ENCODE measurements at places on chromosomes 16 and 17.

GRCh38 chr16:77295896-77296295 lies 96.7 kb downstream of the SYCE1L start:
- DNase-seq: no peak

- no peak for DNase-seq
These were observed 12.1 kb downstream of the LPO start for GRCh38 chr17:58250344-58251011.

DNA sequence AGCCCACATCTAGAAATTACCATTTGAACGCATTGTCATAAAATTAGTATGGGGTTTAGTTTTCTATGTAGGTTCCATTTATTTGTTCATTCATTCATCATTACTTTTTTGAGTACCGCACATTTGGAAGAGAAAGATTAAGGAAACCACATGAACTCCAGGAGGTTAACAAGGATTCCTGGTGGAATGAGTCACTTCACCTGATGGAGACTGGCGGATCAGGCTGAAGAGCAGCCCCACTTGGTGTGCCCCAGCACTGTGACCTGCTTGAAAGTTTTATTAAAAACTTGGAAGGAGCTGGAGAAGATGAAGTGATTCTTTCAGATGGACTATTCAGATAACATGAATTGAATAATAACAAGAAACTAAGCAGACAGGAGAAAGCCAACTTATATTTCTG lies 293.6 kb upstream of the CDH11 start:
- DNase-seq: no peak

GRCh38 chr17:75051941-75052340 lies 4.9 kb downstream of the KCTD2 start:
- DNase-seq: no peak

- no peak for DNase-seq
These were observed 43.1 kb downstream of the GLG1 start for GRCh38 chr16:74563828-74564263.

GRCh38 chr17:5819921-5820685 lies 235.8 kb upstream of the NLRP1 start:
- DNase-seq: no peak

DNA sequence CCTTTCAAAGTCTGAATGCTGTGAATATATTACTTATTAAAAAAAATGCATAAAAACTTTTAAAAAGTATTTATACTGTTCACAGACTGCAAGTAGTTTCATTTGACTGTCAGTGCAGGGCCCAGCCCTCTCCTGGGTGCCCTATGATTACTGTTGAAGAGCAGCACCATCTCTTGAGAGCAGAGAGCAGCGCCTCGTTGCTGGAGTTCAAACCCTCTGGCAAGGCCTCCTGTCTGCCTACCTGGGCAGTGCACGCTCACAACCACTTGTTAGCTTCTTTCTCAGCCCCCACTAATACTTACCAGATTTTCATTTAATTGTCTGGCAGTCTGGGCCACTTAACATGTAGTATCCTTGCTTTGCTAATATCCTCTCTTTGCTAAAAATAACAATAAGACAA lies 233.4 kb downstream of the PHKB start:
- no peak for DNase-seq

DNA sequence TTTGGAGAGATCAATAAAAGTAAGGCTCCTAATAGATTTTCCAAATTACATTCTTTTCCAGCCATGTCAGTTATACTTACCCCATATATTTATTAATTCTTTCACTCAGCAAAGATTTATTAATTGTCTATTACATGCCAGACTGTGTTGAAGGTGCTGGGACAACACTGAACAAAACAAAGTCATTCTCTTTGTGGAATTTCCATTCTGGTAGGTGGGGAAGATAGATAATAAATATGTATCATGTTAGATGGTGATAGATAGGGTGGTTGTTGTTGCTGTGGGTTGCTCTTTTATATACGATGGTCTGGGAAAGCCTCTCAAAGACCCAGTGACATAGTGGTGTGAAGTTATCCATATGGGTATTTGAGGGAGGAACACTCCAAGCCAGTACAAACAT lies 39.1 kb downstream of the BCAS3 start:
- no peak for DNase-seq

DNA sequence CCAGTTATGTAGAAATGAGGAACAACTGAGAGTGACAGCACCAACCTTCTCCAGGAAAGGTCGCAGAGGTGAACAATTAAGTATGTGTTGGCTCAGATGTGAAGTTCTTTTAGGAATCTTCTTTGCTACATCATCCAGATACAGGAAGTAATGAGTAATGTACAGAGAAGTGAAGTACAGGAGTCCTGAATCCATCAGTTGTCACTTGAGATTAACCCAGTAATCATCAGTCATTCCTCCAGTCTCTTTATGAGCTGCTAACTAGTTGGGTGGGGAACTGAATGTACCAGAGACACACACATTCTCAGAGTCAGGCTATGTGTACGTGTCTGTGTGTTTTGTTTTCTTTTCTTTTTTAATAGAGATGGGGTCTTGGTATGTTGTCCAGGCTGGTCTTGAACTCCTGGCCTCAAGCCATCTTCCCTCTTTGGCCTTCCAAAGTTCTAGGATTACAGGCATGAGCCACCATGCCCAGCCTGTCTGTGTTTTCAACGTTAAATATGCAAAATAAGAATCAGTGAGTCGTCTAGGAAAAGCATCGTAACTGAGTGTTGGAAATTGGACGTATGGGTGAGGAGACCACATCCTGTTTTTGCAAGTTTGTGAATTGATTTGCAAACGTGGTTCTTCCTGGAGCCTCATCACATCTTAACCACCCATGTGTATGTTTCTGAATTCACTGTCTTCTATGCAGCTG lies 19.9 kb downstream of the ZNF200 start:
- DNase-seq: no peak

- DNase-seq: no peak
These were observed 4.4 kb downstream of the COPRS start for GRCh38 chr17:31854672-31855071.

DNA sequence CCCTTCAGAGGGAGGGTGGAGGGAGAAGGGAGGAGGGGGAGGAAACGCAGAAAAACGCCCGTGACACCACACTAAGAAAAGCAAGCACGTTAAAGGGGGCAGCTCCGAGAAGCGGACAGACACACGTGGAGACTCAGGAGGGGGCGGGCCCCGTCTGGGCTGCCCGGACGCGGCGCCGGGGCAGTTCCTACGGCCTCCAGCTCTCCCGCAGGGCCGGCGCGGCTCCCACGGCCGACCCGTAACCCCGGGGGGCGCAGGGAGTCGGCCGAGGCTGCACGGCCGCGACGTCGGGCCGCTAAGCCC lies 362 bp downstream of the KLHDC4 start:
- no peak for DNase-seq

DNA sequence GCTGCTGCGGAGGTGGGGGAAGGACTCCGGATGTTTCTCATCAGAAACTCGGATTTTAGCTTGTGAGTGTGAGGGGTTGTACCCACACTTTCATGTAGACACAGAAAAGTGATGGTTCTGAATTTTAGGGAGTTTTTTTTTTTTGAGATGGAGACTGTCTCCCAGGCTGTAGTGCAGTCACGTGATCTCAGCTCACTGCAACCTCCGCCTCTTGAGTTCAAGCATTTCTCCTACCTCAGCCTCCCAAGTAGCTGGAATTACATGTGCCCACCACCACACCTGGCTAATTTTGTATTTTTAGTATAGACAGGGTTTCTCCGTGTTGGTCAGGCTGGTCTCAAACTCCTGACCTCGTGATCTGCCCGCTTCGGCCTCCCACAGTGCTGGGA lies 22.4 kb upstream of the GNG13 start:
- no peak for DNase-seq

DNA sequence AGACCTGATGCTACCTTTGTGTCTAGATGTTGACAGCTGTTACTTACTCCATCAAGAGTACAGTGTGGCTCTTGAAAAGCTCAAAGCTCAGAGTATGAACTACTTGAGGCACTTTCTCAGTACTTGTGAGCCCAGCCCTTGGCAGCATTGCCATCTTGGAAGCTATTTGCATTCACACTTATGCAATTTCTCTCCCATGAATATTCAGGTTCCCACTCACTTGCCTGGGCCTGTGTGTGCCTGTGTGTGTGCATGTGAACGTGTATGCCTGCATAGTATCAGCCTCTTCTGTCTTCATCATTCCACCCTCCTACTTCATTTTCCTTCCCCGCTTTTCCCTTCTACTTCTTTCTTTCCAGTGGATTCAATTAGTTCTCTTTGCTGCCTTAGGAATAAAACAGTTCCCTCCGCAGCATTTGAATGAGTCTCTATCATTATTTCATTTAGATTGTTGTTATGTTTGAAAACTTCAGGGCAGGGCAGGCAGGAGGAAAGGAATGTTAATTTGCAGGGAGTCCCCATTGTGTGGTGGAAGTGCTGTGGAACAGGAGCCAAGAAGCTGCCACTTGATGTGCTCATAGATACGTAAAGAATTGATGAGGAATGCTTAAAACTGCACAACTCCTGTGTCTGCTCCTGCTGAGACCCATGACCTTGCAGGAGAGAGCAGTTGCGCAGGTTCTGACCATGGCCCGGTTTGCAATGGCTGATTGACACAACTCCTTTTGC lies 58.9 kb downstream of the HS3ST4 start:
- DNase-seq: no peak

- no peak for DNase-seq
These were observed 32.7 kb downstream of the AIPL1 start for GRCh38 chr17:6402258-6402657.

DNA sequence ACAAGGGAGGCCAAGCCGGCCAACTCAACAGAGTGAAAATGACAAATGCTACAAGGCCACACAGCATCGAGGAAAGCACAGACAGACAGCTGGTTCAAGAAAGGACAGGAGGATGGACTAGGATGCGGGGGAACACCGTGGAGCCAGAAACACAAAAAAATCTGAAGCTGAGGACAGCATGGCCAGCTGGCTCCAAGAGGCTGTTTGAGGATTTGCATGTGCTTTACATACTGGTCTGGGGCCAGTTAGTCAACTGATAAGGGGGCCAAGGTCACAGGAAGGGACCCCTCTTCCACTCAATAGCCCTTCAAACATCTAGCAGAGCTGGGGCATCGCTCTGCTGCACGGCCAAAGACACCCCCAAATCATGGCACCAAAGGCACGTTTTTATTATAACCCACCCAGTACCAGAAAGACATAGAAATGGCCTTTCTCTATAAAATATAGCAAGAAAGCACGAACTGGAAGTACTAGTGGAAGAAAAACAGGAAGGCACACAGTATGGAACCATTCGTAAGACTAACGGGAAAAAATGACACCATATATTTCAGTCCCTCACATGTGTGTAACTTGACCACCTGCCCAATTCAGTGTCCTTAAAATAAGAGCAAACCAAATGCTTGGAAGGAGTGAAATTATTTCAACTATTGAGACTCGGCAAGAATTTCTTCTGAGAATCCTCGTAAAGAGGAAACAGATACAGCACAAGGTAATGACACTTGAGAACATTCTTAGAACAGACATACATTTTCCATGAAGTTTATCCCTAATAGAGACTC lies 7.8 kb upstream of the SRL start:
- no peak for DNase-seq

DNA sequence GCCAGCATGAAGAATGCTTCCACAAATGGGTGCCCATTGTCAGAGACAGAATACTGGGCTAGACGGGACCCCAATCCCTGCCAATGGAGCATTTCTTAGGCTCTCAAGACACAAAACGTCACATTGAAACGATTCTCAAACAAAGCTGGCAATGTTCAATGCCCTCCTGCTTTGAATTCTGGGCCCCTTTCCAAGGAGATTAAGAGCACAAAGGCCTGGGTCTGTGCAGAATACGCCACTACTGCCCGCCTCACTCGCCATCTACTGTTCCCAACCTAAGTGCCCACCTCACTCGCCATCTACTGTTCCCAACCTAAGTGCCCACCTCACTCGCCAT lies 9.7 kb downstream of the CFAP20 start:
- DNase-seq: no peak

- DNase-seq: no peak
These were observed 24.4 kb downstream of the SRL start for GRCh38 chr16:4217204-4218131.

GRCh38 chr16:4351880-4352279 lies 759 bp upstream of the PAM16 start:
- DNase-seq: no peak

DNA sequence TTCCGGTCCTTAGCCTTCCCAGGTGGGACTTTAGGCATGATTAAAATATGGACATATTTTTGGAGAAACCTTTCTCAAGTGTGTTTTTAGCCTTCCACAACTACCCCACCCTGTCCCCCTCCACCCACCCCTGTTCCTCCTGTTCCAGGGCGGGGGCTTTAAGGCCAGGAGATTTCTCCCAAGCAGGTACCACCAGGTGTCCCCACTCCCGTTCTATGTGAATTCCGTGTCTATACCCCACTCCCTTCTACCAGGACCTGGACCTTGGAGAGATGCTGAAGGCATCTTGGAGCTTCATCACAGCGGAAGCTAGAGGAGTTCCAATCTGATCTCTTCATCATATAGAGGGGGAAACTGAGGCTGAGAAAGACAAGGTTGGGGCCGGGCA lies 9.7 kb downstream of the CA4 start:
- DNase-seq: no peak

- no peak for DNase-seq
These were observed 23.6 kb downstream of the CNTROB start for GRCh38 chr17:7955414-7956227.

GRCh38 chr17:33990943-33991706 lies 264.0 kb upstream of the CCL2 start:
- no peak for DNase-seq

GRCh38 chr17:37604556-37604955 lies 4.7 kb downstream of the SYNRG start:
- DNase-seq: no peak

DNA sequence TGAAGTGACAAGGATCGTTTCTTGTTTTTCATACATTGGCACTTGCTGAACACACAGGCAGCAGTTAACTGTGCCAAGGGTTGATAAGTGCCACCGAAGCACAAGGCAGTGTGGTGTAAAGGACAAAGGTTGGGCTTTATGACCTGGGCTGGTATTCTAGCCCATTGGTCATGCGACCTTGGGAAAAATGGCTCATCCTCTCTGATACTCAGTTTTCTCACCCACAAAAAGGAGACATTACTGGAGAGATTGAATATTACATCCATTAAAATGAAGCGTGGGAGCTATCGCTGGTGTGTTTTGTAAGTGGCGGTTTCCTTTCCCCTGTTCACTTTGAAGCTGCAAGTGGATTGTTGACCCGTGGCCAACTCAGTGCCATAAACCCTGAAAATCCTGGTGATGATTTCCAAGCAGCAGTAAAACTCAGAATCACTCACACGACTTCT lies 216.9 kb downstream of the HAPSTR1 start:
- no peak for DNase-seq
